Endothelial cell of coronary artery (primary cell): ENCODE measurements at places on chromosomes 2 and 18. TPM values are rescaled to one million over a fixed set of nuclear protein-coding genes. Genes with fewer than 3 reads are reported as not detected.

Gene TAF4B
- total RNA-seq = 3.4 and 3.9 TPM in 2 replicates

Gene C2orf92
- 0.72 and 1.2 TPM in 2 replicates for total RNA-seq

Gene TRIM43
- total RNA-seq = not detected in 2 replicates

Gene CAPN14
- under 0.01 and 0.09 TPM in 2 replicates for total RNA-seq

Gene PCGF1
- total RNA-seq = 13.7 and 16.8 TPM in 2 replicates

Gene CNDP1
- not detected in 2 replicates for total RNA-seq

Gene PSTPIP2
- 4.8 TPM in 2 replicates for total RNA-seq

Gene CNGA3
- not detected in 2 replicates for total RNA-seq

Gene GPAT2
- total RNA-seq = 3.8 and 11.9 TPM in 2 replicates

Gene VSNL1
- not detected in 2 replicates for total RNA-seq

Gene SLC40A1
- 6.3 and 11.5 TPM in 2 replicates for total RNA-seq

Gene ADI1
- total RNA-seq = 32.4 and 35.9 TPM in 2 replicates

Gene LBX2
- 1.4 and 2.1 TPM in 2 replicates for total RNA-seq

Gene SGPP2
- total RNA-seq = not detected in 2 replicates

Gene G6PC2
- total RNA-seq = not detected in 2 replicates

Gene SMYD5
- 14.6 and 16.5 TPM in 2 replicates for total RNA-seq

Gene SP100
- total RNA-seq = 103 and 143 TPM in 2 replicates

Gene TIMM21
- 31.1 and 41.5 TPM in 2 replicates for total RNA-seq

Gene DNAH7
- total RNA-seq = 0.09 TPM in 2 replicates

Gene DPP4
- total RNA-seq = 5.0 and 11.3 TPM in 2 replicates

Gene KCNG3
- total RNA-seq = under 0.01 TPM in 1 of 2 replicates, not detected in the other

Gene ARHGAP15
- not detected in 2 replicates for total RNA-seq

Gene REEP1
- total RNA-seq = 0.09 TPM in 1 of 2 replicates, not detected in the other

Gene SMAD4
- total RNA-seq = 54.5 and 62.8 TPM in 2 replicates

Gene ANKAR
- 3.5 and 4.3 TPM in 2 replicates for total RNA-seq
